ENCODE measurements at places on chromosomes 4 and X.

DNA sequence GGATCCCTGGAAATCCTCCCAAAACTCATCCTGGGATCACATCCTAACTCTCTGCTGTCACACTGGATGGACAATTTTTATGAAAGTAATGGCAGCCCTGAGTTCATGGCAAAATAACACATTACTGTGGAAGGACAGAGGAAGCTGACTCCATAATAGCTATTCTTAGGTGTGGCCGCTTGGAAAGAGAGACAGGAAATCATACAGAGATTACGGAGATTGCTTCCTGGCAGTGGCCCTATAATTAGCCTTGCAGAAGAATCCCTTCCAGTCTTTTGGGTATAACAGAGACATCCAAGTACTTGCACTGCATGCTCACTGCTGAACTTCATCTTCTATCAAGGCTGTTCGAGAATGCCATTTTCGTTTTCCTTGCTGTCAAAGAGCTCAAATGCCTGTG is 133.1 kb upstream of the VCX start:
- DNase-seq = no peak

DNA sequence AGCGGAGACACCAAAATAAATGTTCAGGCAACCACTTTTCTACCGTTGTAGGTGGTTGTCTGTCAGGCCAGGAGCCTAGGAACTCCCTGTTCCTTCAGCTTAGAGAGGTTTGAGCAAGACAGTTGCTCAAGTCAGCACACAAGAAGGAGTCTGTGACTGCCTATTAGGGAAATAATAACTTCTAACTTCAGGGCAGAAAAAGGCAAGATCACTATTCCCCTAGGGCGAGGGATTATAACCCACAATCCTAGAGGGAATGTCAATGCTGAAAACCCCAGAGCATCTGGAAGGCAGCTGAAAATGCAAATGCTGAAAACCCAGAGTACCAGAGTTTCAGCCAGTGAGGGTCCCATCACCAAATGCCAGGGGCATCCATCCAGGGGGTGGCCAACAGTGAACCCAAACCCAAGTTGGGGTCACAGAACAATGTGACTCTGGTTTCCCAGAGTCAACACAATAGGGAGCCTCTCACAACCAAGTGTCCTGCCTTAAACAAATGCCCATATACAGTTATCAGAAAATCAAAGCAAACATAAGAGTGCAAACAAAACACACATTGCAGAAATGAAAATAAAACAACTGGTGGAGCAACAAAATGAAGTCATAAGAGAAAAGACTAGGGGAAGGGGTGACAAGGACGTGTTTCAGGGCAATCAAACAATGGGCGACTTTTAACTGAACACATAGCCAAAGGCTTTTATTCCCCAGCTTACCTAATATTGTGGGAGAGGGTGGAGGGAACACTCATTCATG is 27.6 kb downstream of the MORF4L2 start:
- DNase-seq = no peak

DNA sequence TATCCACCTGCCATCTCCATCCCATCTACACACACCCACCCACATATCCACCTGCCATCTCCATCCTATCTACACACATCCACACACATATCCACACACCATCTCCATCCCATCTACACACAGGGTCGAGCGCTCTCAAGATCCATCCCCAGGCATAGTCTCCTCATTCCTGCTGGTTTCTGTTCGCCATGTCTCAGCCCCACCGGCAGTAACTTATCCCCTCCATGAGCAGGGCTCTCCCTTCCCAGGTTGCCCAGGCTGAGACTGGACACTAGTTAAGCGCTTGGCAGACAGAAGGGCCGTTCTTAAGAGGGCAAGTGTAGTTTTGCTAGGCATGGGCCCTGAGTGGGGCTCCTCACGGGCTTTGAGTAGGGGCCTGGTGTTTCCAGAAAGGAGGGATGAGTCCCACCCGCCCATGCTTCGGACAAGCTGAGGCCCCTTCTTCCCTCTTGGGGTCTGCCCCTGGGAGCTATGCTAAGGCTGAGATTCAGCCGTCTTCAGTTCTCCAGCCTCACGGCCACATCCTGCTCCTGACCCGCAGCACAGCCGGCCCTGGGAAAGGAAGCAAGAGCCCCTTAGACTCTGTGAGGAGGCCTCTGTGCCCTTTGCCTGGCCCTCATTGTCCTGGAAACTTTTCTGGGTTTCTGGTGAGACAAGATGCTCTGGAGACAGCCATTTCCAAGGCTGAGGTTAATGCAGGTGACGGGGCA is 20.4 kb downstream of the TMEM271 start:
- DNase-seq = no peak

DNA sequence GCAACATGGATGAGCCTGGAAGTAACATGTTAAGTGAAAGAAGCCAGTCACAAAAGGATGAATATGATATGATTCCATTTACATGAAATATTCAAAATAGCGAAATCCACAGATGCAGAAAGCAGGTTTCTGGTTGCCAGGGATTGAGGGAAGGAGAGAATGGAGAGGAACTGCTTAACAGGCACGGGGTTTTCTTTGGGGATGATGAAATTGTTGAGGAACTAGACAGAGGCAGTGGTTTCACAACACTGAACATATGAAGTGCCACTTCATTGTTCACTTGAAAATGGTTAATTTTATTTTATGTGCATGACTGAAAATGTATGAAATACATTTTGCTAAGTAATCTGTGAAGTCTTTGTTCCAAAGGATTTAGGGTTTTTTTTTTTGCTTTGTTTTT is 182.5 kb upstream of the TBL1X start:
- DNase-seq = no peak

- DNase-seq = no peak
Observed at GRCh38 chr4:43776371-43776770, 672.2 kb downstream of the KCTD8 start.
